ENCODE measurements at places on chromosomes 13 and 19.
A peak's percentile ranks its signal among the peaks of the same experiment; 100 is the strongest.

GRCh38 chr19:45059258-45059965, 16.9 kb downstream of the ZNF296 start:
- DNase-seq, result peak; percentile 67

- no peak for DNase-seq
Measured at GRCh38 chr19:10730932-10731331, 13.1 kb downstream of the DNM2 start.

GRCh38 chr19:15210323-15210781, 9.6 kb upstream of the NOTCH3 start:
- DNase-seq, result peak; percentile 61

GRCh38 chr13:85080691-85081090, 718.5 kb downstream of the SLITRK6 start:
- no peak for DNase-seq

GRCh38 chr13:67351909-67352308, 121.8 kb upstream of the PCDH9 start:
- no peak for DNase-seq

Data from left cardiac atrium (tissue), 4 donors.